ENCODE measurements at places on chromosomes 7 and 10.

- peak; percentile 63 for DNase-seq
These were observed 34.6 kb upstream of the UNCX start for GRCh38 chr7:1197997-1198625.

GRCh38 chr7:150314639-150315239, 8.4 kb upstream of the LRRC61 start:
- no peak for DNase-seq

DNA sequence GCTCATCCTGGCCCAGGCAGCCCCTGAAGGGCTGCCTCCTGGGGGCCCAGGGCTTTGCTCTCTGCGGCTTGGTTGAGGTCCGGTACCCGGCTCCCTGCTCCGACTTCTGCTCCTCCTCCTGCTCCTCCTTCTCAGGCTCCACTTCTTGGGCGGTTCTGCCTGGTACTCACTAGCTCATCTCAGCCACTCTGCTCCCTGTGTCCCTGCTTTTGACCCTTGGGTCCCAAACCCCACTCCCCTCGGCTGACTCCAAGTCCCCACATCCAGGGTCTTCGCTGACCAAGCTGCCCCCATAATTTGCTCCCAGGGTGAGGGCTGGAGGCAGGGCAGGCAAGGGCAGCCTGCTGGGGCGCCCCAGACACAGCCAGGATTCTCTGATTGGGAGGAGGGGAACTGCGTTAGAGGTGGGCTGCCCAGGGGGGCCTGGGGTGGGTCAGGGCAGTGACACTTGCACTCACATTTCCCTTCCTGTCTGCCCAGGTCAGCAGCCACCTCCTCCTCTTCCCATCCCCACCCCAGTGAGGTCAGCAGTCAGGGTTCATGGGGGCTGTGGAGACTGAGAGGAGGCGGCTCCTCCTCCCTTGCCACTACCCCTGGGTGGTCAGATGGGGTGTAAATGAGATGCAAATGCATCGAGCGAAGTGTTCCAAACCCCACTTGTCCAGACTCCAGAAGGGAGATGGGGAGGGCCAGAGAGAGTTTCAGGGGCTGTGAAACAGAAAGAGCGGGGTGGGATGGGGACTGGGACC, 2.2 kb downstream of the SMARCD3 start:
- no peak for DNase-seq

DNA sequence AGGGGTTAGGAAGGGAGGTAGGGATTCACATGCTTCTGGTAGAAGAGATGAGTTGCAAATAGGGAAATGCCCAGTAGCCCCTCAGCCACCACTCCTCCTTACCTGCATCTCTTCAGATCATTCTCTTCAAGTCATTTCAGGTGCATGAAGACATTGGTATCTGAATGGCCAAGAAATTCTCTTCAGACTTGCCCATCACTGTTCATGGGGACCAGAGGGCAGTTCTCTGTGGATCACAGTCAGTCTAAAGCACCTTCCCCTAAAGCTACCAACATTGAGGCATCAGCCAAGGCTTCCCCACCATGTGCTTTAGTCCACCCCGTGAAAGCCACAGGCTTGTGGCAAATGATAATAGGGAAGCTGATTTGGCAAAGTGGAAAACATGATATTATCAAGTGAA, 319.4 kb upstream of the ZNF32 start:
- DNase-seq, result no peak

DNA sequence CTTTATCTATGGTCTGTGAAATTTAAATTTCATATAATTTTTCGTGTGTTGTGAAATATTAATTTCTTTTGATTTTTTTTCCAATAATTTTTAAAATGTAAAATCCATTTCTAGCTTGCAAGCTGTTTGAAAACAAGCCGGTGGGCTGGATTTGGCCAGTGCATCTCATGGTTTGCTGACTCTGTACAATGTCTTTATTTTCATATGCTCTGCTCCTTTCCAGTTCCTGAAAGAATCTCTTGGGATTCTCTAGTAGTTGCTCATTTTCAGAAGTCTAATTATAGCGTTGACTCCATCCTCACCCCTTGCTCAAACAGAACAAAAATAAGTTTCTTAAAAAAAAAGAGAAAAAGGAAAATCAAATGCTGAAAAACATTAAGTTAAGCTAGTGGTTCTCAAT, 21.4 kb downstream of the UBN2 start:
- DNase-seq, result no peak

DNA sequence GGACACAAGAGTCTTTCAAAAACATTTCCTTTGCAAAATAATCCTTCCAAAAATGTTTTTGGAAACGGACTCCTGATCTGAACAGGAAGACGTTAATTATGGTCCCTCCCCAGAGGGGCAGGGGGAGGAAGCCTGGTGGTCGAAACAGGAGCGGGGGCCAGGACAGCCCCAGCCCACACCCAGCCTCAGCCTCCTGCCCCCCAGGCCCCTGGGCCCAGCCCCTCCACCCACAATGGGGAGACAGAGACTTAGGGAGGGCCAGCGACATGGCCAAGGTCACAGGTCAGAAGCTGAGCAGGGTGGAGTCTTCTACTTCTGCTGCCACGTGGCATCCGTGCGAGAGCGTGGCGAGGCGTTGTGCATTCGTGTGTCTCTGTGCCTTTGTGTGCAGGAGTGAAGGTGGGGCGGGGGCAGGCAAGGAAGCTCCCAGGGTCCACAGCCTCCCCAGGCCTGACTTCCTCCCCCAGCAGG, 14.0 kb upstream of the GRIFIN start:
- DNase-seq, result no peak

DNA sequence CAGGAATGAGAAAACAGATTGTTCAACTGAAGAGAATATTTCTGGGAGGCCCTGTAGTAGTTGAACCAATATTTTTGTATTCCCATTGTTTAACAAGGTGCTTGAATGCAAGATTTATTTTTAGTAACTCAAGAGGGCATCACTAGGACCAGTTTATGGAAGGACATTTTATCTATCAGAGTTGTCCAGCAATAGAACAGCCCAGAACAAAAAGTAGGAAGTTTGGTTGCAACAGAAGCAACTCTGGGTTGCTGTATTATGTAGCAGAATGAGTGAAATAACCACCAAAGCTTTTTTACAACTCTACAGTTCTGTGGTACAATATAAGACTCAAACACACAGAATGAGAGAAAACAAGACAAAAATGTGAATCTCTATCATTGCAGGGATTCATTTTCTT, 34.7 kb downstream of the CPED1 start:
- DNase-seq, result no peak

DNA sequence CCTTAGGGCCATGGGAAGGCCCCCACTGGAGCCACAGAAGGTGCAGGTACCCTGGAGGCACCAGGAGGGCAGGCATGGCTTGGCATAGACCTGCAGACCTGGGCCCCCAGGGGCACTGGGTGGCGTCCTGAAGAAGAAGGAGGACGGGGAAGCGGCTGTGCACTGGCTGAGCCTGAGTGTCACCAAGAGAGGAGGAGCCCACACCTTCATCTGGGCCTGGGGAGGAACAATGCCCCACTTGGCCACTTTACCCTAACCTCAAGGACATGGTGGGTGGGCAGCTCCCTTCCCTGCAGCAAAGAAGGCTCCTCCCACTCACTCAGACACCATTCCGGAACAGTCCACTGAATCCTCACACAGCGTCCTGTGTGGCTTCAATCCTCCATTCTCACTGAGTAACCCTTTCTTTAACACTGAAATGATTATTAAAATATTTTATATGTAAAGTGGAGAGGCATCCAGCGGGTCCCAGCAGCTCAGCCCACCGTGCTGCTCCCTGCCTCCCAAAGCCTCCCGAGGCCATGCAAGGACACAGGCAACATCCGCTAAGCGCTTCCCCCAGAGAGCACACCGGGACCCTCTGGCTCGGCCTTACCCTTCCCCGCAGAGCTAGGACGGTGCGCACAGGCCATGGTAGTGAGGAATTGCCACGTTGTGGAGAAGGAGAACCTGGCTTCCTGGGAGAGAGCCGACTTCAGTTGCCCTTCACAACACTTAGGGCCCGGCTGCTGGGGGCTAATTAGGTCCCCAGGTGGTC, 516.7 kb upstream of the MGMT start:
- no peak for DNase-seq

- no peak for DNase-seq
These were observed 865.9 kb downstream of the CNTNAP2 start for GRCh38 chr7:146982482-146982881.

- no peak for DNase-seq
These were observed 97.1 kb upstream of the MXI1 start for GRCh38 chr10:110110338-110110737.

- DNase-seq, result no peak
These were observed 396.5 kb downstream of the POM121L12 start for GRCh38 chr7:53431901-53432300.

DNA sequence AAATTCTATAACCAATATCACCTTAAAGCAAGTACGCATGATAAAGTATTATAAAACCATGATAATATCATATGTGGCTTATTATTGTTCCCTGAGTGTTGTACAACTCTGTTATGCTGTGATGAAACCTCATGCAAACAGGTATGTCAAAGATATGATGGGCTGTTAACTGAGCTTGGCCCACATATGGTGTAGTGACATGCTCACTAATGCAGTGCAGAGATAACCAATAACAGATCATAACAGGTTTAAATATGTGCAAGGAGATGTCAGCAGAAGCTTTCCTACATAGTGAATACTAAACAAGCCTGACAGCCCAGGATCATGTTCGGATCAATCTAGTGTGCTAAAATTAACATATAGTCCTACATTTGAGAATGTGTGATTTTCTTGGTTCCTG, 9.6 kb downstream of the CFTR start:
- DNase-seq, result no peak

Data from NCI-H524 treated with DMSO at 0.1 percent for 48 hours (cell line).